ENCODE measurements at places on chromosomes 7 and 10.
A peak's percentile ranks its signal among the peaks of the same experiment; 100 is the strongest.

GRCh38 chr10:4670737-4671136 lies 155.3 kb upstream of the AKR1E2 start:
- DNase-seq, result no peak

DNA sequence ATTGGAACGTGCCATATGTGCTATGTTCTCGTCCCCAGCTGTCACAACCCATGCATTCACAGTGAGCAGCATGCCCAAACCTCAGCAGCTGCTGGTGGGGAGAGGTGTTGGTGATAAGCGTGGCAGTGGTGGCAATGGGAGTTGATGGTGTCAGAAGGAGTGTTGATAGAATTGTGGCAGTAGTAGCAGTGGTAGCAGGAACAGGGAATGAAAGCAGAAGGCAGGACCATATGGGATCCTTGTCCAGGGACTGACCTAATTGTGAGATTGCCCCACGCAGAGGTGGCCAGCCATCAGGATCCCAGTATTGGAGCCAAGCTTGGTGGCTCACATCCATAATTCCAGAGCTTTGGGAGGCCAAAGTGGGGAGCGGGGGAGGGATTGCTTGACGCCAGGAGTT lies 276.3 kb downstream of the GALNT17 start:
- no peak for DNase-seq

- DNase-seq, result no peak
Observed at GRCh38 chr7:16926283-16926682, 44.5 kb upstream of the AGR3 start.

DNA sequence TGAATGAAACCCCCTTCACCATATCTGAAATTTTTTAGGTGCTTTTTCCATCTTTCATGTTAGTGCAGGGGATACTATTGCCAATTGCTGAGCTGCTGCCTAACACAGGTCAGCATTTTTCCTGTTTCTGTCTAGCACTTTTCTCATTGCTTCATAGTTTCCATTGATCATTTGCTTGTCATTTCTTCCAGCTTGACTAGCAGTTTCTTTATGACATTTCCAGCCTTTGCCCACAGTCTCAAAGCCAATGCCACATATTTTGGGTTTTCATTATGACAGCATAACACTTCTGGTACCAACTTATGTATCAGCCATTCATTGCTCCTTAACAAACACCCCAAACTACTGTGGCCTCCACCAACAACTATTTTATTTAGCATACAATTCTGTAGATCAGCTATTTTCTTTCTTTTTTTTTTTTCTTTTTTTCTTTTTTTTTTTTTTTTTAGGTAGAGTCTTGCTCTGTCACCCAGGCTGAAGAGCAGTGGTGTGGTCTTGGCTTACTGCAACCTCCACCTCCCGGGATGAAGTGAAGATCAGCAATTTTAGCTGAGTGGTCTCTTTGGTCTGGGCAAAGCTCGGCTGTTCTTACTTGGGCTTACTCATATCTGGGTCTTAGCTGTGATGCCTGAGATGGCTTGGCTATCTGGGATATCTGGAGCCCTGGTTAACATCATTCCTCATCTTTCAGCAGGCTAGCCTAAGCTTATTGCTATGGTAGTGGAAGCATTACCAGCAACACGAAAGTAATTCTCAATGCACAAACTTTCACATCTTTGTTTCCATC lies 102.3 kb downstream of the EPC1 start:
- no peak for DNase-seq

- DNase-seq, result no peak
Observed at GRCh38 chr7:155373359-155374273, 75.9 kb downstream of the INSIG1 start.

- no peak for DNase-seq
Observed at GRCh38 chr10:11746883-11747539, 4.8 kb downstream of the ECHDC3 start.

DNA sequence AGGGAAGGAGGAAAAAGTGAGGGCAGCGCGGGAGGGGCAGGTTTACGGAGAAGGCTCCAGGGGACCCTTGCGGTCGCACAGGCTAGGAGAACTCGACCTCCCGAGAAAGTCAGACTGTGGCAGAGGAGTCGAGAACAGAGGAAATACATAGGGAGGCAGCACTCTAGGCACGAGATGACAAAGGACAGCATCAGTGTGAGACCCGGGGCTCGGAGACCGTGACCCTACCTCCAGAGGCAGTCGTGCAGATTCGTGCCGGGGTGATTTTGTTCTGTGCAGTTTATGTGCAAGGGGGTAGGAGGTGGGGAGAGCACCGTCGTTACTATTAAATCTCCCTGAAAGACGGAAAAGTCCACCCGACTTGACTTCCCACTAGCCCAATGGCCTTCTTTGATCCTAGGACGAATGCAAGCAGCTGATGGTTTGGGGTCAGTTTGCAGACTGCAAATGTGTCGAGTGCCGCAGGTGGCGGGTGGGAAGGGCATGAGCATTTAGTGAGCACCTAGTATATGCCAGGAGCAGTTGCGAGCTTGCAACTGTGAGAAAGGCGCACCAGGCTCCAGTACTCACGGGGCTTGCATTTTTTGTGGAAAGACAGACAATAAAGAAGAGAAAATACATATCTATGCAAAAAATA lies 674 bp upstream of the OSBPL3 start:
- DNase-seq, result no peak

DNA sequence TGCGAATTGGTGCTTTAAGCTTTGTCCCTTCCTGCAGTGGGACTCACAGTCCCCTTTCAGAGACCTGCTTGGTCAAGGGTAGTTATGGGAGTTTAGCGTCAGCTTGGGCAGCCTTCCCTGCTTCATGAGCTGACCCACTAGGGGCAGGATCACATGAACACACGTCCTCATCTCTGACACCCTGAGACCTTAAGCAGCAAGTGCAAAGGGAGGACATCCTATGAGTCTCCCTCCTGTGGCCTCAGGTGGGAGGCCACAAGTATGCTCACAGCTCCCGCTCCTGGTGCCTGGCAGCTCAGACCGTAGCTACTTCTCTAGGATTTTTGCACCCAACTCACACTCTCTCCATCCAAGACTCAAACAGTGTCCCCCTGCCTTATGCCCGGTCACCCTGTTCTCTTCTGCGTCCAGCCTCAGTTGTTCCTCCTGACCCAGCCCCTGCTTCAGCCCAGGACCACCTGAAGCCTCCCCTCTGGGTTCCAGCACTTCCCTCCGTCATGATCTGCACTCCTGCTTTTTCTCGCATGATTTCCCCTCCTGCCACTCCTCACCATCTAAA lies 136.6 kb upstream of the FAM20C start:
- DNase-seq, result no peak

GRCh38 chr10:132740588-132740987 lies 45.4 kb downstream of the NKX6-2 start:
- no peak for DNase-seq

GRCh38 chr10:29119374-29119773 lies 169.5 kb upstream of the LYZL1 start:
- no peak for DNase-seq

GRCh38 chr7:41869997-41870396 lies 167.1 kb upstream of the INHBA start:
- DNase-seq, result no peak

DNA sequence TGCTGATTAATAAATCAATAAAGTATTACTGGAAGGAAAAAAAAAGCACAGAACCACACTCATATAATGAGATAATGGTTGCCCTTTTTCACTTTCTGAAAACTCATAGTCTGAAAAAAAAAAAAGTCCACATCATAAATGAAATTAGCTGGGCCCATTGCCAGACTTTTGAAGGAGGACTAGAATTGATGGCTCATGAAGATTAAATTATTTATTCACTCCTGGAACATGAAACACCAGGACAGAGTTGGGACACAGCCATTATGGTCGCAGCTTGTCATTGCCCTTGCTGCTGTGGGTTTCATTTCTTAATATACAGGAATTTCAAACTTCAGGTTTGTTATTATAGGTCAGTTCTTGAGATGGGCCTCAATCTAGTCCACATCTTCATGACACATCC lies 91.9 kb downstream of the CNTNAP2 start:
- DNase-seq, result no peak

DNA sequence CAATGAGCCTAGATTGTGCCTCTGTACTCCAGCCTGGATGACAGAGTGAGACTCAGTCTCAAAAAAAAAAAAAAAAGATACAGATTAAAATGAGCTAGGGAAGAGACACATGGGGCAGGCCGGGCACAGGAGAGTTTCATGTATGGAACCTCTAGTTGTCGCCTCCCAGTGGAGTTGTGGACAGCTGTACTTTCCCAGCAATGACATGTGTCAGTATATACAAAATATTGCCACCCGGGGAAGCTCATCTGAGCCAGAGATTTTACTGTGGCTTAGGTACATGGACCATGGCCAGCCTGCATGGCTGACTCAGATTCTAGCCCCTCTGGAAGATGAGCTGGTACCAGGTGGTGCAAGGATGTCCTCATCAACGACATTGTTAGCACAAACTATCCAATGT lies 87.4 kb downstream of the COL26A1 start:
- DNase-seq, result no peak

- no peak for DNase-seq
Observed at GRCh38 chr10:8389630-8390029, 335.1 kb downstream of the GATA3 start.

GRCh38 chr10:45470098-45471012 lies 96.3 kb downstream of the ALOX5 start:
- DNase-seq, result no peak

DNA sequence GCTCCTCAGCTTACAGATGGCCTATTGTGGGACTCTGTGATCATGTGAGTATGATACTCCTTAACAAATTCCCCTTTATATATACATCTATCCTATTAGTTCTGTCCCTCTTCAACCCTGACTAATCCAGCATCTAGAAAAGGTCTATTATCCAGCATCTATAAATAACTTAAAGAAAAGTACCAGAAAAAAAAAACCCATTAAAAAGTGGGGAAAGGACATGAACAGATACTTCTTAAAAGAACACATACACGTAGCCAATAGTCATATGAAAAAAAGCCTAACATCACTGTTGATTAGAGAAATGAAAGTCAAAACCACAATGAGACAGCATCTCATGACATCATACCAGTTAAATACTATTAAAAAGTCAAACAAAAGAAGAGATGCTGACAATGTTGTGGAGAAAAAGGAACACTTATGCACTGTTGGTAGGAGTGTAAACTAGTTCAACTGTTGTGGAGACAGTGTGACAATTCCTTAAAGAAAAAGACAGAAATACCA lies 549.5 kb upstream of the GRM3 start:
- DNase-seq, result no peak

GRCh38 chr10:59384761-59385160 lies 22.4 kb upstream of the FAM13C start:
- DNase-seq, result no peak

- no peak for DNase-seq
Observed at GRCh38 chr10:94607111-94607510, 61.5 kb downstream of the HELLS start.

DNA sequence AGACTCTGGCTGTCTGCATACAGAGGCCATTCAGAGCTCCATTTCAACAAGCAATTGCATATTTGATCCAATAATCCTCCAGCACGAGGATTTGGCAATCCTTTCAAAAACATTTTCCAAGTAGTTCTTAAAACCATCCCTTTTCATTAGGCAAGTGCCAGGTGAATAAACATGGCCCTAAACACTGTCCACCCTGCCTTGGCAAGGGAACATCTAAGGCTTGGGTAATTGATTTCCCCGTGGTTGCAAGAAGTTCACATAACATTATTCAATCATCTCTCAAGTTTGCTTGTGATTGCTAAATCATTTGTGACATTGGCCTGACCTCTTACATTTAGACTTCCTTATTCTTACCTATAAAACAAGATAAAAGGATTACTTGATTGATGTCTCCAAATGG lies 175.2 kb downstream of the CTTNBP2 start:
- no peak for DNase-seq

GRCh38 chr7:126702242-126703016 lies 550.3 kb downstream of the GRM8 start:
- no peak for DNase-seq

GRCh38 chr7:129804890-129805719 lies 147.7 kb downstream of the UBE2H start:
- DNase-seq, result no peak

DNA sequence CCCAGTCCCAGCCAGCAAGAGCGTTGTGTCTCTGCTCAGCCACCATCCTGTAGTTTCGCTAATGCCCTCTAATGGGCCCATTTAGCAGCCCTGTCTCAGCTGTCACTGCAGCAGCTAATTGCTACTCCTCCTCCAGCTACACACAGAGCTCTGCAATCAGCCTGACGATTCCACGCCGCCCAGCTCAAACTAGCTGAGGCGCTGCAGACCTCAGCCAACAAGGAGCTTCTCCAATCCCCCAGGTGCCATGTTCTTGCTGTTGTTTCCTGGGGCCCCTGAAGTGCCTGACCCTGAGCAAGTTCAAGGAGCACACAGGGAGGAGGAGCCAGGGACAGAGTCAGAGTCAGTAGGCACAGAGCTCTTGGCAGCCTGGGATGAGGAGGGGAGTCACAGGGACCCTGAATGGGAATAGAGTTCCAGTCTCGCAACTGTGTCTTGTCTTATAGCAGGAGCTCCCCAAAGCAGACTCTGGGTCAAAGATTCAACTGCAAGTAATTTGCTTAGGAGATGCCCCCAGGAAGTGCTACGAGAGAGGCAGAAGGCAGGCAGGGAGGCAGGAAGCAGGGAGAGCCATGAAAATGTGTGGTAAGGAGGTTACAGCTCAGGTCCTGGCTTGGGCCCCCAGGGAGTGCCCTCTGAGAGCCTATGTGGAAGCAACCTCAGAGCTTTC lies 135.8 kb upstream of the UNC5B start:
- peak; percentile 81 for DNase-seq

- DNase-seq, result no peak
Observed at GRCh38 chr10:71964743-71965515, 734 bp downstream of the CHST3 start.

GRCh38 chr10:73920089-73920488 lies 9.2 kb downstream of the PLAU start:
- no peak for DNase-seq

DNA sequence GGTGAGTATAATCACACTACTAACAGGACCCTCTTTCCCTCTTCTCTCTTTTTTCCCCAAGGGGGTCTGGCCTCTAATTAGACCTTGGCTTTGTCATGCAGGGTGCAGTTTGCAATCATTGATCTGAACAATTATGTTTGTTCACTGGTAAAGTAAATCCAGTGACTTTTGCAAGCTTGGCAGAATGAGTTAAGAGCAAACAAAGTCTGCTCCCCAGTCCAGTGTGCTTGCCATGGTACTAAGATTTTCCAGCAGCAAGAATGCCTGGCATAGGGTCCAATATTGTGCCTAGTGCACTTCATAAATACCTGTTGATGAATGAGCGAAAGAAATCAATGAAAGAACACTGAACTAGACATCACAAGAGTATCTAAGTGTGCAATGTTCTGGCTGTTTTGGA lies 43.9 kb downstream of the PLXDC2 start:
- DNase-seq, result no peak

- no peak for DNase-seq
Observed at GRCh38 chr10:33889371-33889770, 554.9 kb upstream of the NRP1 start.

GRCh38 chr10:65032867-65033769 lies 1511.9 kb downstream of the REEP3 start:
- DNase-seq, result no peak

- no peak for DNase-seq
Observed at GRCh38 chr10:96325719-96326373, 21.6 kb downstream of the DNTT start.

GRCh38 chr7:22564511-22565045 lies 64.6 kb upstream of the STEAP1B start:
- no peak for DNase-seq

- DNase-seq, result peak; percentile 49
Observed at GRCh38 chr10:130463876-130464364, 327.7 kb downstream of the GLRX3 start.
